ENCODE measurements at places on chromosomes 5 and 9. TPM values are rescaled to one million over a fixed set of nuclear protein-coding genes. Genes with fewer than 3 reads are reported as not detected.

GRCh38 chr9:82449986-82450385, 461.4 kb downstream of the SPATA31D1 start:
- no peak for DNase-seq

SH3TC2 gene
- polyA plus RNA-seq = 0.55 TPM

GFRA3 gene
- 0.07 TPM for polyA plus RNA-seq

ALDOB gene
- not detected for polyA plus RNA-seq

CCDC192 gene
- not detected for polyA plus RNA-seq

- DNase-seq = no peak
Observed at GRCh38 chr5:140220698-140221064, 45.7 kb downstream of the CYSTM1 start.

DNA sequence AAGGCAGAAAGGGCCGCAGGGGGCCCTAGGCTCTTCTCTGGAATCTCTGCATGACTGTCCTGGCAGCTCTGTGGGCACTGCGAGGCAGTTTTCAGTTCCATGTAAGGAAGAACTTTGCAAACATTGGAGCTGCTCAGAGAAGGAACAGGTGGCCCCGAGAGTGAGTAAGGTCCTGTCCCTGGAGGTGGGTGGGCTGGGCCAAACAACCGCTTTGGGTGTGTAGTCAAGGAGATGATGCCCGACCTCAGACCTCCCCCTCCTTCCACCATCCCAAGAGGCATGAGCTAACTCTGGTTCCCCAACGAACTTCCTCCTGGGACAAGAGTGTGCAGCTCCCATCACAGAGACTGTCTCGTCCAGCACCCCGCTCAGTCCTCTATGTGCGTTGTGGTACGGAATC, 20.5 kb downstream of the CSF1R start:
- DNase-seq = no peak

DNA sequence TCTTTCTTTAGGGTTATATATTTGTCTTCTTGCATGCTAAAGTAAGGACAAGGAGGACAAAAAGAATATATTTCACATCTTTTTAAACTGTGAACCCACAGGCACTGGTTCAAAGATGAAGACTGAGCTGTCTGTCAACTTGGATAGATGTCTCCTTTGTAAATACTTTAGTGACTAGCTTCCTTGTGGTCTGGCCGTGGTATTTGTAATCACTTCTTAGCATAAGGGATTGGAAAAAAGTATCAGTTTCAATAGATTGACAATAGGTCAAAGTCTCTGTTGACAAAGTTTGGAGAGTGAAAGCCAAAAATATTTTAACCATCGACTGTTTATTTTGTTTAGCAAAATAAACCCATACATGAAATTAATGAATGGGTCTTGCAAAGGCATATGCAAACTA, 91.4 kb downstream of the TMEM167A start:
- no peak for DNase-seq

GRCh38 chr9:114480746-114481435, 24.4 kb downstream of the WHRN start:
- no peak for DNase-seq

DNA sequence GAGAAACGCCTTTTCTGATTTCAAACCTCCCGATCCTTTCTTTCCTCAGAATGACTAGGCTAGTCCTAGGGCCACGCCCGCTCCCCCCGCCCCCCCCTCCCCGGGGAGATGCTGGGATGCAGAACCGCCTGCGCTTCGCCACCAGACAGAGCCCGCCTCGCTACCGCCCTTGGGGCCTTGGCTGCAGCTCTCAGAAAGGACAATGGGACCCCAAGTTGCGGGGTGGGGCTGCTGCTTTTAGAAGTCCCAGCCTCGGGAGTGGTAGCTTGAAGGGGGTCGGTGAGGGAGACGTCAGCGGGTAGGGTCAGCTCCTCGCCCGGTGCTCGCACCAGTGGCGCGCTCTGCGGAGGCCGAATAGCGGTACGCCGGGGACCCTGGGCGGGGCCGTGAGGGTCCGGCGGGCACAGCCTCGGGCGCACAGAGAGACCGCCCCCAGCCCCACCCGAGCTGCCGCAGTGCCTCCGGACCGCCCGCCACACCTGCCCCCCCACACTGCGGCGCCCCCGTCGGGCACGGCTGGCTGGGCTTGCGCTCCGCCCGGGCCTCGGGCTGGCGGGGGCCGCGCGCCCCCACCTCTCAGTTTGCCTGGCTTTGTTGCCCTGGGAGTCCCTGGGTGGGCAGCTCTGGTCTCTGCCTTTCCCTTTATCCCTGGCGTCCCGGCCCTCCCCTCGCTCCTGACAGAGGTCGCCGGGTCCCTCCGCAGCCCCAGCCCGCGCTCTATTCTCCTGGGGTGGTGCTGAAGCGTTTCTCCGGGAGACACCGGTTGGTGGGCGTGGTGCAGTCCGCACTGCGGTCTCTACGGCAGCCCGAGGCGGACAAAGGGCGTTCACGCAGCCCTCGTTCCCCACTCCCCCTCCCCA, 1.2 kb downstream of the MAP1B start:
- DNase-seq = peak; percentile 61

FOXD4 gene
- 0.49 TPM for polyA plus RNA-seq

DNA sequence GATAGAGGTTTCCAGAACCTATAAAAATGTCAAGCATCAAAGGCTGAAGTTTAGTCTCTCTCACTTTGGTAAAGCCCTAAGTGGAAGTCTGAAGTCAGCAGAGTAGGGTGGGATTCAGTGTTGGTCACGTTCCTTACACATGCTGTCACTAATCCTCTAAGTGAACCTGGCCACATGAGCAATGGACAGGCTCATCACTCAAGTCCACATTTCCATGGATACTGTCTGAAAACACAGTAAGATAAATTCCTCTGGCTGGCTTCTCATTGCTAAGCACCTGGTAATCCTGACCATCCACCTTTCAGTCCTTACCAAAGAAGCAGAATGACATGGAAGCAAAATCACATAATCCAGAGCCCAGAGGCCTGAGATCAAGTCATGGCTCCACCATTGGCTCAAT, 43.8 kb downstream of the GNA14 start:
- DNase-seq = no peak

DNA sequence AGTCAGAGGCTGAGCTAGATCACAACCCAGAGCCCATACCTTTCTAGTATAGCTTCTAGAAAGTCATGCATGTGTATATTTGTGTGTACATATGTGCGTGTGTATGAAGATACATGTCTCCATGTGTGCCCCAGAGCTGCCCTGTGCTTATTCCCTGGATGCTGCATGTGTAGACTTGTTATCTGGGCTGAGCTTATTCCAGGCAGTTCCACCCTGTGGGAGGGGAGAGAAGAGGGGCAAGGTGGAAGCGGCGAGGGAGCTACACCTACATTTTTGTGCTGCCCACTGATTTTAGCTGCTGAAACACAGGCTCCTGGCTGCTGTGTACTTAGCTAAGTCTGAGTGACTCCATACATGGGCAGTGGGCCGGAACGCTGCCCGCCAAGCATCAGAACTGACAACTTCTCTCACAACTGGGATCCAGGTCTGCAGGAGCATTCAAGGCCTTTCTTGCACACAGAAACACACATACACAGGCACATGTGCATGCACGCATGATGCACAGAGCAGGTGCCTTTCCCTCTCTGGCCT, 38.0 kb upstream of the XPA start:
- no peak for DNase-seq

DNA sequence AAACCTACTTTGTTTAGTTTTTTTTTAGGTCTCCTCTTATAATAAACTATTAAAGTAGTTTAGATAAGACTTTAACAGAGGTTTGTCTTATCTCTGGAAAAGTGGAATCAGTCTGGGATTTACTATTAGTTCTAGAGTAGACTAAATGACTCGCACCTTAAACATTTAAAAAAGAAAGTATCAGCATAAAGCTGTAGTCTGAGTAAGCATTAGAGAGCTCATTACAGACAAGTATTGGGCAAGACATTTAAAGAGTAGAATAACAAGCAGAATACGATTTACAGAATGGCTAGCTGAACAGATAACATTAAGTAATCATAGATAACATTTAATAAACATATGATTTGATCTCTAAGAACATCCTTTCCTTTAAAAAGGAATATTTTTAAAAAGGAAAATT, 226.0 kb upstream of the DMAC1 start:
- DNase-seq = no peak

DNA sequence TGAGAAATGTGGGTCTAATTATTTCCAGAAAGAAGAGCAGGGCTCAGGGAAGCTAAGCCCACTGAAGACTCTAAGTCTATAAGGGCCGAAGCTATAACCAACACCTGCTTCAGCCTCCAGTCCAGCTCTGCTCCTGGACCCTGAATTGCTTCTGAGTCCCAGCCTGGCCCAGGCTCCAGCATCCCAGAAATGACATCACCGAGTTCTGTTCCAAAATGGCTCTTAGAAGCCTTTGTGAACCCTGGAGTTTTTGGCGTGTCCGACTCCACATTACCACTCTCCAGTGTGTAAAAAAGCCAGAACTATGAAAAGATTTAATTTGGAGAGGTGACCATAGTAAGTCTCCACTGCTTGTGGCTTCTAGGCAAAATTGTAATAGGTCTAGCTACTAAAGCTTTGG, 289.9 kb downstream of the SLIT3 start:
- no peak for DNase-seq

PCDHGA11 gene
- polyA plus RNA-seq = 0.01 TPM

DNA sequence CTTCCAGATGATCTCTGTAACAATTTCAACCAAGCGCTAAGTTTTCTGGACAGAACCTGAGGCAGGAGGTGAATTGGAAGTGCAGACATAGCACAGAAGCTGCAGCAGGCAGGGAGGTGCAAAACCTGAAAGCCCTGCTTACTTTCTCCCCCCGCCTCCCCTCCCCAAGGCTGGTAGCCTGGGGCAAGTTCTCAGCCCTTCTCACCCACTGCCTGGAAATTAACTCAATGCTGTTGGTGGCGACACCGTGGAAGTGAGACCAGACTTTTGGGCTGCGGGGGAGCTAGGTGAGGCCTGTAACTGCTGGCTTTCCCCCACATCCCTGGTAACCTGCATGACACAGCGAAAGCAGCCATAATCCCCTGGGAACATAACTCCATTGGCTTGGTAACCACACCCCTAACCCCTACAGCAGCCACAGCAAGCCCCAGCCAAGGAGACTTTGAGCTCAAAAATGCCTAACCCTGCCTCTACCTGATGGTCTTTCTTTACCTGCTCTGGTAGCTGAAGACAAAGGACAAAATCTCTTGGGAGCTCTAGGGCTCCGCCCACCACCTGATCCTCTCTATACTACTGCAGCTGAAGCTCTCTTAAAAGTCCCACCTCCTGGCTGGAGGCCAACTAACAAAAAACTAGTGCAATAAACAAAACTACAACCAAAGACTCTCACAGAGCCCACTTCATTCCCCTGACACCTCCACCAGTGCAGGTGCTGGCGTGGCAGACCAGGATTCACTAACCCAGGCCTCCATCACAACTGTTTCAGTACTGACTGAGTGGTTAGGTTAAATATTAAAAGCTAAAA, 11.9 kb upstream of the OR13C8 start:
- DNase-seq = no peak

DNA sequence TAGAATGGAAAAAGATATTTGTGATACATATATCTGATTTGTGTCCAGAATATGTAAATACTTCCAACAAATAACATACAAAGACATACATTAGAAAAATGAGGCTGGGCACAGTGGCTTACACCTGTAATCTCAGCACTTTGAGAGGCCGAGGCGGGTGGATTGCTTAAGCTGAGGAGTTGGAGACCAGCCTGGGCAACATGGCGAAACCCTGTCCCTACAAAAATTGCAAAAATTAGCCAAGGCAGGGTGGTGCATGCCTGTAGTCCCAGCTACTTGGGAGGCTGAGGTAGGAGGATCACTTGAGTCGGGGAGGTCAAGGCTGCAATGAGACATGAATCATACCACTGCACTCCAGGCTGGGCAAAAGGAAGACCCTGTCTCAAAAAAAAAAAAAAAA, 46.1 kb upstream of the CDC42SE2 start:
- DNase-seq = no peak

- peak; percentile 39 for DNase-seq
Observed at GRCh38 chr9:131837316-131837715, 97.4 kb upstream of the RAPGEF1 start.

DNA sequence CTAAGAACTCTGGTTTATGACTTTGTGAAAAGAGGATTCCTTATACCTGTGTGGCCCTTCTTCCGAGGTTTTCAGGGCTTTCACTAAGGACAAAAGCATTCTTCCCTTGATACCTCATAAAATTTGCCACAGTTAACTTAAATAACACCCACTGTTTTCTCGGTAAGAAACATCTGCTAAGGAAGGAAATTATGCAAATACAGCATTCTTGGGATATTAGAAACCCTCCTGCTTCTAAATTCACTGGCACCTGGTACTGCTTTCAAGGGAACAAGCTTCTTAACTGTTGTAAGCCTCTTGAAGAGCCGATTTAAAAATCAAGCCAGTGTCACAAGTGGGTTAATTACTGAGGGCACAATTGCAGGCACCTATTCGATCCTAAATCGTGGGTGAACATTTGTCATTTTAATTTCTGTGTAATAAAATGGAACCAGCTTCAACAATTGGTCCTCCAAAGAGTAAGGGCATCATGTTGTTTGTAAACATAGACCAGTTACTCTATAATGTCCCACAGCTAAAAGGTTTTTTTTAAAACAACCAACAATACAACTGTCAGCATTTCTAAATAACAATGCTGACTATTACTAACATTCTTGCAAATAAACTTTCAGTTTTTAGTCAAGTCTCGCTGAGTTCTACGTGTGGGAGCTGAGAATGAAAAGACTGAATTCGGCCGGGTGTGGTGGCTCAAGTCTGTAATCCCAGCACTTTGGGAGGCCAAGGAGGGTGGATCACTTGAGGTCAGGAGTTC, 26.6 kb downstream of the AK3 start:
- DNase-seq = no peak

- DNase-seq = no peak
Observed at GRCh38 chr9:15140051-15140450, 167.0 kb downstream of the TTC39B start.

HSD17B3 gene
- not detected for polyA plus RNA-seq

ATP6V1G1 gene
- polyA plus RNA-seq = 96.7 TPM
